ENCODE measurements at places on chromosomes 7 and 10.

GRCh38 chr7:66957595-66958290 is 36.7 kb downstream of the TMEM248 start:
- no peak for DNase-seq

GRCh38 chr7:21023841-21024484 is 237.3 kb upstream of the SP8 start:
- DNase-seq: no peak

DNA sequence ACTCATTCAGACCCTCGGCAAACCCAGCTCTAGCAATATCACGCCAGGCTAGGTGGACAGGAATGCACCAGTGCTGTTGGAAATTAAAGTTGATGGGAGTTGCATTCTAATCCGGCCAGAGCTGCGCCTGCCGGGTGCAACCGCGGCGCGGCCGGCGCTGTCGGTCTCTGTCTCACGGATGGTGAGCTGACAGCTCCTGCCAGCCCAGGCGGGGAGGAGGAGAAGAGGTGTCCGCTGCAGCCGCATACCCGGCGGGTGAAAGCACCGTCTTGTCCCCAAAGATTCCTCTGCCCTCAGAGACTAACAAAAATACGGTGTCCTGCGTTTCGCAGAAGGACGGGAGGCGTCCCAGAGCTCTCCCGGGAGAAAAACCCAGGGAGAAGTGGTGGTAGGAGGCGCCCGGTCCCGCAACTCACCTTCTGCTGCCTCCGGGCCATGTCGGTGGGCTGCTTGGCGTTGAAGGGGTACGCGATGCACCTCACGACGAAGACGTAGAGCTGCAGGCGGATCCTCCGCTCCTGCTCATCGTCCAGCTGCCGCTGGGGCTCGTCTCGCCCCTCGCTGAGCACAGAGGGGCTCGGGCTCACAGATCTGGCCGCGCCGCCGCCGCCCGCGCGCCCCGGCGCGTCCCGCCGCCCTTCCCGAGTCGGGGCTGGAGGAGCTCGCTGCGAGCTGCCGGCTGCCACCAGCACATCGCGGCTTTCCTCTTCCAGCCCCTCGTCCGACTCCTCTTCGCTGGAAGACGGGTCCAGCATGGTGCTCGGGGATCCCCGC is 490 bp downstream of the CADPS2 start:
- DNase-seq: peak; percentile 45

- no peak for DNase-seq
Observed at GRCh38 chr10:76202777-76203176, 771.4 kb downstream of the LRMDA start.

- peak; percentile 67 for DNase-seq
Observed at GRCh38 chr10:110208614-110209453, 1.4 kb downstream of the MXI1 start.

DNA sequence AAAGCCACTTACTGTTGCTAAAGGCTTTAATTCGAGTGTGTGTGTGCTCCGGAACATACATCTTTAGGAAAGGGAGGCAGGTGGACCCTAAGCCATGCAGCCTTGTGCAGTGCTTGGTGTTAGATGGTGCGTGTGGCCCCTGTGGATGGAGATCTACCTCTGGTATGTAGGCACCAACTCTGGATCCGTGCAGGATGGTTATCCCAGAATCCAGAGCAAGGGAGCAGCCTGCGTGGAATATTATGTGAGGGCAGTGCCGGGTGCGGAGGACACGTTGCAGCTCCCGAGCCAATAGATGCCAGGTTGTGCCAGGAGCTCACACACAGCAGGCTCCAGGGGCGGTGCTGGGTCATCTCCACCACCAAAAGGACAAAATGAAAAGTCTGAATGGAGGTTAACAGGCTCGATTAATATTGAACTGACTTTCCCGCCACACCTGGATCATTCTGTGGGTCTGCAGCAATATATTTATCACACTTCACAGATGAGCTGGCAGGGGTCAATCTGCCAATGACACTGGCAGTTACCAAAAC is 143.0 kb upstream of the NPS start:
- no peak for DNase-seq

DNA sequence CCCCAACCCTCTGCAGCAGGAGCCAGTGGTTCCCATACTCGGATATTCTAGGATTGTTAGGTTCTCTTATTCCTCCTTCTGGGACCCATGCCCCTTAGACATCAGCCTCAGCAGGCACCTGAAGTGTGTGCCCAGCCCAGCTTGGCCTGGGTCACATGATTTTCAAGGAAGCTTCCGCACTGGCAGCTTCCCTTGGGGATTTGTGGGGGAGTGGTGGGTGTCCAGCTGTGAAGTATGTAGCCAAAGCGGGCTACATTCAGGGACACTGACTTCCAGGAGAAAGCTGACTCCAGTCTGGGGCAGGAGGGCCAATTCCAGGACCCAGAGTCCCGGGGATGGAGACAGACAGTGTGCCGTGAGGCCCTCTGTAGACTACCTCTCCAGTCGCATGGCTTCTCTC is 1.3 kb downstream of the LDB1 start:
- DNase-seq: peak; percentile 40

- no peak for DNase-seq
Observed at GRCh38 chr7:2913760-2914387, 69.8 kb upstream of the GNA12 start.

GRCh38 chr7:30159163-30159562 is 24.4 kb downstream of the MTURN start:
- DNase-seq: peak; percentile 38

- no peak for DNase-seq
Observed at GRCh38 chr10:113982296-113982695, 61.4 kb upstream of the ADRB1 start.

DNA sequence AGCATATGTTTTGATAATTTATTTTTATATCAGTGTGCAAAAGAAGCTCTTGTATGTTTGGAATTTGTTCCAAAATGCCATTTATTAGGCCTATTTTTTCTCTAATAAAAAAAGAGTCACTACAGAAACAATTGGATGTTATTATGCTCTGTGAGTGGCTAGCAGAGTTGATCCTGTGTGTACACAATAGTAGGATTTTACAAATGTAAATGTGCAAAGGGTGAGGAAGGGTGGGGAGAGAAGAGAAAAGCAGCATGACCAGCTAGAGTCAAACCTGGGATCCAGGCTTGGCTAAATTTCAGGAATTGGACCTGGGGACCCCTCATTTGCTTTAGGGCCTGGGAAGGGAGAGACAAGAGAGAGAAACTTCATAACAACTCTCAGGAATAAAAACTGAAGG is 32.5 kb downstream of the SEMA3A start:
- peak; percentile 77 for DNase-seq

DNA sequence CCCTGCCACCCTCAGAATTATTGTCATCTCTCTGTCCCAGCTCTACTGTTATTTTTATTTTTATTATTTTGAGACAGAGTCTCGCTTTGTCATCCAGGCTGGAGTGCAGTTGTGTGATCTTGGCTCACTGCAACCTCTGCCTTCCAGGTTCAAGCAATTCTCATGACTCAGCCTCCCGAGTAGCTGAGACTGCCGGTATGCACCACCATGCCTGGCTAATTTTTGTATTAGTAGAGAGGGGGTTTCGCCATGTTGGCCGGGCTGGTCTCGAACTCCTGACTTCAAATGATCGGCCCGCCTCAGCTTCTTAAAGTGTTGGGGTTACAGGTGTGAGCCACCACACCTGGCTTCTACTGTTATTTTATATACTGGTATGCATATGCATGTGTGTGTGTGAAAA is 11.0 kb downstream of the CALHM2 start:
- DNase-seq: no peak

Measured in NCI-H526 (cell line).